ENCODE measurements at places on chromosomes 4 and X. TPM values are rescaled to one million over a fixed set of nuclear protein-coding genes. Genes with fewer than 3 reads are reported as not detected.

CDS1 gene
- under 0.01 TPM for total RNA-seq

DNA sequence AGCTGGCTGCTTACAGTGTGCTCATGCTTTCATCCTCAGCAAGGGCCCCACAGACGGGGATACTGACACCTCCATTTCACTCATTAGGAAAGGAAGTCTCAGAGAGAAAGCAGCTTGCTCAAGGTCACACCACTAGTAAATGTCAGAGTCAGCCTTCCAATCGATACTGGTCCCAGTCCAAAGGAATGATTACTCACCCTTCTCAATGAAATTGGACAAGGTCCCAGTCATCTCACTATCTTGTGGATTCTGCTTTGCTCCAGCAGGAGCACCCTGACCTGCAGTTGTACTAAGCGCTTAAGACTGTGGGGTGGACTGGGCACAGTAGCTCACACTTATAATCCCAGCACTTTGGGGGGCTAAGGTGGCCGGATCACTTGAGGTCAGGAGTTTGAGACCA, 132.2 kb upstream of the SLC34A2 start:
- no peak for DNase-seq

GRCh38 chr4:105568584-105568983, 16.2 kb downstream of the ARHGEF38 start:
- DNase-seq, result no peak

DNA sequence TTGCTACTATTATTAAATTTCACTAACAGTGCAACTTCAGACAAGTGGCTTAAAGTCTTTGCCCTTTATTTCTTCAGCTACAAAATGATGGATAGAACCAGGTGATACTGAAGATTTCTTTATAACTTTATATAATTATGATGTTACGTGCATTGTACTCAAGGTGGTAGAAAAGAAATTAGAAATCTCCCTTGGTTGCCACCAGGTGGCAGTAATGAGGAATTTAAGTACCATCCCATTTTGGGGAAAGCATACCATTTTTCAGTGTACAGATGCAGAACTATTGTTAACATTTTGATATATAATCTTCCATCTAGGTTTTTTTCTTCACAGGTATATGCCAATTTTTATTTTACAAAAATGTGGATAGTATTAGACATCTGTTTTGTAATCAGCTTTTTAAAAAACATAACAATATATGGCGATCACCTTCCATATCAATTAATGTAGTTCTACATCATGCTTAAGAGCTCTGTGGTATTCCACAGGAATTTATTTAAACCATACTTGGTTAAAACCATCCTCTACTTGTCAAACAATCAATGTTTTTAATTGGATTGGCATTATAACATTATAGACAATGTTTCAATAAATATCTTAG, 37.7 kb upstream of the RAB33B start:
- no peak for DNase-seq

- no peak for DNase-seq
Measured at GRCh38 chrX:97290199-97290598, 406.5 kb downstream of the RPA4 start.

DNA sequence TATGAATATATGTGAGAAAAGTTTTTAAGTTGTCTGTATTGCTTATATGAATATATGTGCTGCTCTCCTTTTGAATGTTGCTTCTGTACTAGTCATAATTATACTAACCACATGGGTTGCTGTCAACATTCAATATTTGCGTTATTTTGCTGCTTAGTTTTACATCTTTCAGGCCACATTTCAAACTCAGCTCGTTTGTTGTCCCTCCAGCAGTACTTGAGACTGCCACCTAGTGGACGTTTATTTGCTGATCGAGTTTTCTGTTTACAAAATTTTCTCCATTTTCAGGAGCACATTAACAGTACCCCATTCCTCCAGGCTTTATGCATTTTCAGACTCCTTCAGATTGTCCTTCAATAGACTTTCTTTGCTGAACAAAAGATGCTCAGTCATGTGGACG, 75.8 kb downstream of the NUDT11 start:
- DNase-seq, result no peak

CCKAR gene
- total RNA-seq, result 2.5 TPM
